ENCODE measurements at places on chromosomes 16 and 17.
A peak's percentile ranks its signal among the peaks of the same experiment; 100 is the strongest.

DNA sequence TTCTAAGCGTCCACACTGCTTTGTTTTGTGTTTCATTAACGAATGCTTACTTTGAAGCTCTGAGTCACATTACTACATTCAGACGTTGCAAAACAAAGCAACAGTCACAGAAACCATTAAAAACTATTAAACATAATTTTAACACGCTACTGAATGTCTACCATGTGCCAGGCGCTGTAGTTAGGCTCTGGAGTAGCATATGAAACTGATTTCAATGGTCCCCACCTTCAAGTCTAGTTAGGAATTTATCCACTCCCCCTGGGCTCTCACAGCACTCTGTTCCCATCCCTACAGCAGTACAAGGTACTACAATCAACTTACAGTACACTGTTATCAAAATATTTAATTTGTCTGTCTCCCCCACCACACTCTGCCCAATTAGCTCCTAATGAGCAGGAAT is 631 bp downstream of the UTP6 start:
- no peak for DNase-seq

DNA sequence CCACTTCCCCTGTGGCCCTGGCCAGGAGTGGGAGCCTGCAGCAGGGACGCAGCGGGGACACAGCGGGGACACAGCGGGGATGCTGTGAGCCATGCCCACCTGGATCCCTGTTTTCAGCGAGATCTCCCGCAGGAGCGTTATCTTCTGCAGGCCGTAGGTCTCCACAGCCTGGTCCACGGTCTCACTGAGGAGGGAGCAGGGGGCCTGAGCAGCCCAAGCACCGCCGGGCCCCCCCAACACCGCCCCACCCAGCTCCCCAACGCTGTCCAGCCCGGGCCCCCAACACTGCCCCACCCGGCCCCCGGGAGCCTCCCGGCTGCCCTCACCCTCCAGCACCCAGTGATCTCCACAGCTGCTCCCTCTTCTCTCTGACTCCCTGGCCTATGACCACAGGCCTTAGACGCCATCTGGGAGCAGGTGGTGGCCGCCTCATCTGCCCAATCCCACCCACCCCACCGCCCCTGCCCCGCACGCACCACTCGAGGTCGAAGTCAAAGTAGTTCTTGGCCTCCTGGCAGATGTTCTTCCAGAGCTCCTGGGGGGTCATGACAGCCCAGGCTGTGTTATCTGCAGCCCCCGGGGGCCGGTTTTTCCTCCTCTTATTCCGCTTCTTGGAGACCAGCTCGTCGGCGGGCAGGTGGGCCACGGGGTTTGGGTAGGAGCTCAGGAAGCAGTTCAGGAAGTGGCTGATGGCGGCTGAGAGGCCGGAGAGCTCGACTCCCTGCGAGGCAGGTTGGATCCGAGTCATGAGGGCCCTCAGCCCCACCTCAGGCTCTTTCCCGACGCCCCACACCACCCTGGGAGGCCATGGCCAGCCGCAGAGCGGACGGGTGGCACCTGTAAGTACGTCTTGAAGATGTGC is 17.0 kb downstream of the CLUH start:
- DNase-seq, result no peak

GRCh38 chr16:84617041-84617790 is 662 bp downstream of the COTL1 start:
- DNase-seq, result no peak

DNA sequence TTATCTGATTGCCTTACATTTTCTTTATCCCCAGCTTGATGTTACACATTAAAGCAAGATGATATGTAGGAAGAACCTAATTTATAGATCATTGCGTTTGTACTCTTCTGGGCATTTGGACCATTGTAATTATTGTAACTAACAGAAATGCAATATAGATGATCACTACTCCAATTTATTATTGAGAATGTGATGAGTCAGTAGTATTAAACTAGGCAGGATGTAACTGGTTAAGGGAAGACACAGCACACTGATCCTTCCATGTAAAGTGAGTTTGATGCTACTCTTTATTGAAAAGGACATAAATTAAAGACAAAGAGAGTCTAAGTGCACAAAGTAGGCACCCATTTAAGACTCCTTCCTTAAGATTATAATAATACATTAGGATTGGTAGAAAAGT is 223.8 kb downstream of the KIF2B start:
- DNase-seq, result no peak

DNA sequence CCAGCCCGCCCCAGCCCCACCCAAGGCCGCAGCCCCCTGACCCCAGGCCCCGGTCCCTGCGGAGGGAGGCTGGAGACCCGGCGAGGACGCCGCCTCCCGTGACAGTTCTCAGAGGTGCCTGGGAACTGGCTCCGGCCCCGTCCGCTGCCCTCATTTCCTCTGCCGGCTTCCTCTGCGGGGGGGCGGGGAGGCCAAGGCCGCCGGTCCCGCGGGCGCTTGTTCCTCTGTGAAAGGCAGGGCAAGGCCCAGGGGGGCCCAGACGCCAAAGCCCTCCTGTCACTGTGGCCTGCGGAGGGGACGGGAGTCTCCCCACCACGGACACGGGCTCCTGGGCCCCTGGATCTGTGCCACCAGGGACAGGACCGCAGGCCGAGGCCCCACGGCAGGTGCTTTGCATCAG is 5.0 kb upstream of the PVALEF start:
- DNase-seq, result no peak

DNA sequence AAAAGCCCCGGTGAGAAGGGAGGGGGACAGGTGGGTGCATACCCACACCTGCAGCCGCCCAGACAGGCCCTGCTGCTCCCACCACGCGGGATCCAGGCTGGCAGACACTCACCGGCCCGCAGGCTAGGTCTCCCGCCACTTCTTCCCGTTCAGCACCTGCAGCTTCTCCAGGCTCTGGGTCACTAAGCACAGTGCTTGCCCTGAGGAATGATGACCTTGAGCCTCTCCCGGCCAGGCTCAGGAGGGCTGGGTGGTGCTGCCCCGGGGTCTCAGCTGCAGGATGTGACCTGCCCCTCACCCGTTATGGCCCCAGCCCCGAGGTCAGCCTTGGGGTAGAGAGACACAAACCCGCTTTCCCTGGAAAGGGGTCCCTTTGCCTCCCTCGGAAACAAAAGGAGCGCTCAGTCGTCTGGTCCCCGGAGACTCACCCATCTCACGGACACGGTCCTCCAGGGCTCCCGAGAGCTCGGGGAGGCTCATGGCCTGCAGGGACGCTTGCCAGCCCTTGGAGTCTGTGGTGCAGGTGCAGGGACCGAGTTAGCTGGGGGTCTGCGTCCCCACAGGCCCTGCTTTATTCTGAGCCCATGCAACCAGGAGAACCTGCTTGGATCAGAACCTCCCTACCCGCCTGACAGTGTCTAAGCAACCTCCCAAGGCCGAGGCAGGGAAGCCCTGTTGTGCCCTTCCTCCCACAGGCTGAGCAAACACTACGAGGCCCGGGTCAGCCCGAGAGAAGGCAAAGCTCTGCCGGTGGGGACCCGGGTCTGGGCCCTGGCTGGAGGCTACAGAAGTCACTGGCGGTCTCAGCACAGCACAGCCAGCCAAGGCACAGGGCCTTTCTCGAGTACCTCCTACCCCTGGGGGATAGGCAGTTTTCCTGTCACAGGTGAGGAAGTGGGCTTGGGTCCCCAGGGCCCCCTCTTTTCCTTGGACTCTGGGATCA is 3.8 kb downstream of the NUDT16L1 start:
- DNase-seq, result no peak

DNA sequence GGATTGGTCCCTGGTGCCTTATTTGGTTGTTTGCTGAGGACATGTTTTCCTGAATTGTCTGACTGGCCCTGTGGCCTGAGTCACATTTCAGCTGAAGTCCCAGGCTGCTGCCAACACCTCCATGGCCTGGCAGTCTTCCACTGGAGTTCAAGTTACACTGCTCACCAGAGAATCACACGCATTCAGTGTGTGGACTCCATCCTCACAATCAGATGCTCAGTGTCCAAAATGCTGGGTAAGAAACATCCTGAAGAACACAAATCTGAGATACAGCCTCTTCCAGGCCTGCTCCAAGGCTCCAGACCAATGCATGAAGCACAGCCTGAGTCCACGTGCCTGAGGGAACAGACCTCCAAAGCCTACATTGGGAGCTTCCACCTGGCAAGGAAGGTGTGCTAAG is 19.2 kb downstream of the CD300LB start:
- no peak for DNase-seq

DNA sequence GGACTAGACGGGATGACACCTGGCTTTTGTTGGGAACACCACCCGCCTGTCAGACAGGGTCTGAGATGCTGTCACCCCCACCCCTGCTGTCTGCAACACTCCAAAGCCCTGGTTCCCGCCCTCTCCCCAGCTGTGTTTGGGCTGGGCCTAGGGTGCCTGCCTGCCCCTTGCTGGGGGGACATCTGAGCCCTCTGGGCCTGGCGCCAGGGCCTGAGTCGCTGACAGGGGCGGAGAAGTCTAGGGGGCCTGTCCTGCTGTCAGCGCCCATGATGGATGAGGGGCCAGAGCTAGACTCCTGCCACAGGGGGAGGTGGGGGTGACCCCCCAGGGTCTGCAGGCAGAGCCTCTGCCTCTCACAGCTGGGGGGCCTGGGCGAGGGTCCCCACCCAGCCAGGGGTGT is 7.6 kb upstream of the PKMYT1 start:
- no peak for DNase-seq

GRCh38 chr16:9151597-9151996 is 60.2 kb downstream of the HAPSTR1 start:
- peak; percentile 13 for DNase-seq

DNA sequence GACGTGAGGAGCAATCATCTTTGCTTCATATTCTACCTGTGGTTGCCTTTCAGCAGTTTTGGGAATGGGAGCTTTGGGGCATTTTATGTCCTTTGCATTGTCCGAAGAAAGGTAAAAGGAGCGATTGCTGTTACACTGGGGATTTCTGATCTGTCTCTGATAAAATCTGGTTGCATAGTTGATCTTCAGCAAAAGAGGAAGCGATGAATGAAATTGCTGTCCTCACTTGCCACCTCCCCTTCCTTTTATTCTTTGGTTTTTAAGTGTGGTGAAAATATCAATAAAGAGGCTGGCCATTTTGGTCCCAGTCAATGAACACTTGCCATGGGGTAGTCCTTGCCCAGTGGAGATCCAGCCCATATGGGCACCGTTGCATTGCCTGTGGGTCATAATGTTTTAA is 236.8 kb downstream of the MSI2 start:
- DNase-seq, result no peak

DNA sequence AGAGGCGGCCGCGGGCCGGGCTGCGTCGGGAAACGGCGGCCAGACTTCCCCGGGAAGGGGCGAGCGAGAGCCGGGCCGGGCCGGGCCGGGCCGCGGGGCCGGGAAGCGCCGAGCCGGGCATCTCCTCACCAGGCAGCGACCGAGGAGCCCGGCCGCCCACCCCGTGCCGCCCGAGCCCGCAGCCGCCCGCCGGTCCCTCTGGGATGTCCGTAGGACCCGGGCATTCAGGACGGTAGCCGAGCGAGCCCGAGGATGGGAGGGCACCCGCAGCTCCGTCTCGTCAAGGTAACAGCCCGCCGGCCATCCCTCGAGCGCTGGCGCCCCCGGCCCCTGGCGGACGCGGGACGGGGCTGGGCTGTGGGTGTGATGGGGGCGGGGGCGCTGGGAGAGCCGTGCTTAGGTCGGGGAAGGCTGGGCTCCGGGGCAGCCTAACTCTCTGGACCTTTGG is at the start of gene CRHR1:
TSS of gene CRHR1 (plus strand) at position 28 of the 448 bp plus-strand sequence. CDS start at position 253, 225 bp downstream.
- no peak for DNase-seq

Measured in NCI-H774 (cell line).